ENCODE measurements at places on chromosomes 4 and X.

DNA sequence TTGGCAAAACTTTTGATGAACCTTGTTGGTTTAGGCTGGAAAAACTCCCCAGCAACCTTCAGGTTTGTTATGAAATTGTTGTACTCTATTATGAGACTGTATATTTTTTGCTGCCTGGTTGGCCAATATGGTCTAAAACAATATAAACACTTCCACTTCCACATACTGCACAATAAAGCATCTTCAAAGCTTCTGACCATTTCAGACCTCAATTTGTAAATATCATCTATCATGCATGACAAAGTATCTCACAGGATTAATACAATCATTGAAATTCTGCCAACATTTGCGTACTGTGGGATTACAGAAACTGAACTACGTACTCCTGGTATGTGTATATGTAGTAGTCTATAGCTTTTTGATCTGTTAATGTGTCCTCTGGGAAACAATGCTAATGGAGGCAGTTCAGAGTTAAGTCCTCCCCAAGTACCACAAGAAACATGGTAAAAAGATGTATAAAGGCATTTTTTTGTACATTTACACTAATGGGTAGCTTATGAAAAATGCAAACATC lies 40.4 kb downstream of the GPC4 start:
- DNase-seq, result no peak

DNA sequence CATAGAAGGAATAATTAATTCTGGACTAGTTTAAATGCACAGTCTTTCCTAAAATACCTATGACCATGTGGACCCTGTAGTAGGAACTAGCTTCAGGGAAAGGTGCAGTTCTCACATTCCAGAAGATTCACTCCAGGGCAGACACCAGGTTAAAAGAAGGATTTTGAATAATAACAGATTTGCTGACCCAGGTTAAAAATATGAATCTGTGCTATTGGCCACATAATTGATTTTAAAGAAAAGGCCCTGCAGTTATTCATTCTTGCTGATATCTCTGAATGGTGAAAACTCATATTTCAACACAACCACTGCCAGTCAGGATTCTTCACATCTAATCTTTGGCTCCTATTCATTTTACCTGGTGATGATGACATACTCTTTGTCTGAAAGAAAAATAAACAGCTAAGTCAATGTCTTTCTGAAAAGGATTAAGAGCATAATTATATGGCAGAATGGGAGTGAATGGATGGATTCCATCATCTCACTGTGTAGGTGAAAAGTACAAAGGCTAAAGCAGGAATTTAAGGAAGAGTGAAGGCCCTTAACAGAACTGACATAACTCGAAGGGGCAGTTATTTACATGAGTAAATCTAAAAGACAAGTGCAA lies 432.8 kb downstream of the PDGFC start:
- DNase-seq, result no peak

GRCh38 chr4:80386281-80386886 lies 50.9 kb downstream of the CFAP299 start:
- no peak for DNase-seq

DNA sequence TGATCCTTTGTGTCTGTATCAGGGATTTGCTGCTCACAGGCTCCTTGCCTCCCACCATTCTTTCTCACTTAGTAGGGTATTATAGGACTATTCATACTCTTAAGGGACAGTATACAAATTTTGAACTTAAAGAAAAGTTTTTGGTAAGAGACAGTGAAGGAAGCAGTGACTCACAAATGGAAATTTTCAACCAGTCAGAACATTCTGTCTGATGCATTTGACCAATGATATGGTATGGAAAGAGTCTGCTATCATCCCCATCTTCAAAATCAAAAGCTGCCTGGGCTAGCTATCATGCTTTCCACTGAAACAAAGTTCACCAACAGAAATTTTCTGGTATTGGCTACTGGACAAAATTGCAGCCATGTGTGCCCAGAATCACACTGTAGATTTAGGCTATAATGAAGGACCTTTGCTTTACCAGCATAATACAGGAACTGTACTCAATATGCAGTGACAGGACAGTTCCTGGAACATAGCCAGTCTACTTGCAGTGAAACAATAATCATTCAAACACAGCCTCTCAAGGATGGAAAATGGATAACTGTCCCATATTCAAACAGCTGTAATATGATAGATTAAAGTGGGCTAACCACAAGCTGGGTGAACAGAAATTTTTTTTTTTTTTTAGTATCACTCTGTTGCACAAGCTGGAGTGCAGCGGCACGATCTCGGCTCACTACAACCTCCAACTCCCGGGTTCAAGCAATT lies 109.0 kb upstream of the ACSL4 start:
- DNase-seq, result no peak

DNA sequence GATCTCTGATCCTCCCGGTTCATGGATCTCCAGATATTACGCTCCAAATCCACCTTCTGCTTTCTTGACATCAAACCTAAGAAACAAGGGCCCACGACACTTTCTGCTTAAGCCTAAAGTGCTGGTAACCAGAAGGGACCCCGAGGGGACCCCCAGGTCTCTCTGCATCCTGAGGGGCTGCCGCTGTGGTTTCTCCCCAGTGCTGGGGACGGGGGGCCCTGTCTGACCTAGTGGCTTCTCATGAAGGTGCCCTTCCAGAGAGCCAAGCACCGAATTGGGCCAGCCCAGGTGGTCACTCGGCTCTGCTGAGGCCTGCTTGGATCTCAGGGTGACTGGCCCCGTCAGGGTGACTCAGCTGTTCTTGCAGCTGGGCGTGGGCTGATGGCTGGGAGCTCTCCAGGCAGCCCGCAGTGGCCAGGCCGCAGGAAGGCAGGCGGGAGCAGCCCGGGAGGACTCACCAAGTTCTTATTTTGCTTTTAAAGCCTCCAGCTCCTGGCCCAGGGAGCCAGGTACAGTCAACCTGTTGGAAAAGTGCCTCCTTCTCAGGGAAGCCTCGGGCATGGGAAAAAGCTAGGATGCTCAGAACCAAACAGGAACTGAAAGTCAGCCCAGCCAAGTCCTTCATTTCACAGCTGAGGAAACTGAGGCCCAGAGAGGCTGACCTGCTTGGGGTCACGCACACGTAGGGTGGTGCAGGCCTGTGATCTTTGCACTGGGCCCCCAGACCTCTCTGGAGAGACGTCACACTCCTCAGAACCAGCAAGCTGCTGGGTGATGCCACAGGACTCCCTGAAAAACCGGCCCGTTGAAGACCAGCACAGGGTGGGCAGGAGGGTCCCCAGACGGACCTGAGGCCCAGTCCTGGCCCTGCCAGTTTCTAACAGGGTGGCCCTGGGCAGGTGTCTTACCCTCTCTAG lies 16.7 kb downstream of the BLOC1S4 start:
- no peak for DNase-seq

- DNase-seq, result no peak
Observed at GRCh38 chrX:130245441-130245840, 23.3 kb downstream of the ZNF280C start.

DNA sequence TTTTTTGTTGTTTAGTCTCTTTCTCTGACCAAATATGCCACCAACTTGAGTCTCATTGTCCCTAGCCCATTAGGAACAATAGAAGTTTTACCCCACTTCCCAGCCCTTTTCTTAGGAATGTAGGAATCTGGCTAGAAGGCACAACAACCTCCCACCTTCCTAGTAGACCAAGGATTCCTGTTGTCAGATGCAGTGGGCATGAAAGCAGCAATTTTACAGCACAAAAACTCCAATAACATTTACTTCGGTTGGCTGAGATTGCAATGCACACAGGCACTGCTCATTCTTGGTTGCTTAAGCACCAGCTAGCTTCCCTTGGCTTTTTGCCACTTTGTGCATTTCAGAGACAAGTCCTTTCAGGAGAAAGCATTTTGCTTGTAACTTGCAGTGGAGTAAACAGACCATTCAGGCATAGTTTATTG lies 312.8 kb downstream of the TENM3 start:
- no peak for DNase-seq

- no peak for DNase-seq
Observed at GRCh38 chr4:146640021-146640464, 1.4 kb downstream of the POU4F2 start.

GRCh38 chr4:175127314-175127713 lies 209.2 kb downstream of the ADAM29 start:
- DNase-seq, result no peak

GRCh38 chr4:67659065-67659464 lies 41.9 kb downstream of the UBA6 start:
- DNase-seq, result no peak

- DNase-seq, result no peak
Observed at GRCh38 chr4:51925307-51925706, 82.4 kb downstream of the DCUN1D4 start.

DNA sequence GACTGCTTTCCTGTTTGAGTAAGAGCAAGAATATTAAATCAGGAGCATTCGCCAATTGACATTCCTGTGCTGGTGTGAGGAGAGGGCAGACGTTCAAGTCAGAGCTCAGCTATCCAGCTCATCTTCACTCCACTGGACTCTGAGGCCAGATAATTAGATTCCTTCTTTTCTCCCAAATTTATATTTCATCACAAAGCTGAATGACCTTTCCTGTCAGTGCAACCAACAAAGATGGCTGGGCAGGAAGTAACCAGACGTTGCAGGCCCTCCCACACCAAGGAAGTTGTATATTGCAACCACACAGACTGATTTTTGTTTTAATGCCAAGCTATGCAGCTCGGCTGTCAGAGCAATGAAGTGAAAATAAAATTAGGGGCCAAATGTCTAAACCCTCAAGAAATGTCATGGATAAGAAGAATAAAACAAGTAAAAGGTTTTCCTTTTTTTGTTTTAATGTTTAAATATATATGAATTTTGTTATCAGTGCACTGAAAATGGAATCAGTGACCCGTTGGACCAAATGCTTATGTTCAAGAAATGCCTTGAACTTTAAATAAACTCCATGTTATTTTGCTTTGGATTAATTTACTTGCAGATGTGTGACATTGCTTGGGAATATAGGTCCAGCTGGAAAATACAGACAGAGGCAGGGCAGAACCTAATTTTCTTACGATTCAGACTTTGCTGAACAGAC lies 578.9 kb upstream of the FAT1 start:
- no peak for DNase-seq

- no peak for DNase-seq
Observed at GRCh38 chrX:34943235-34943634, 639 bp downstream of the FAM47B start.

- no peak for DNase-seq
Observed at GRCh38 chrX:150270622-150271021, 92.5 kb upstream of the MAMLD1 start.

- no peak for DNase-seq
Observed at GRCh38 chr4:71449040-71449439, 110.2 kb downstream of the SLC4A4 start.

DNA sequence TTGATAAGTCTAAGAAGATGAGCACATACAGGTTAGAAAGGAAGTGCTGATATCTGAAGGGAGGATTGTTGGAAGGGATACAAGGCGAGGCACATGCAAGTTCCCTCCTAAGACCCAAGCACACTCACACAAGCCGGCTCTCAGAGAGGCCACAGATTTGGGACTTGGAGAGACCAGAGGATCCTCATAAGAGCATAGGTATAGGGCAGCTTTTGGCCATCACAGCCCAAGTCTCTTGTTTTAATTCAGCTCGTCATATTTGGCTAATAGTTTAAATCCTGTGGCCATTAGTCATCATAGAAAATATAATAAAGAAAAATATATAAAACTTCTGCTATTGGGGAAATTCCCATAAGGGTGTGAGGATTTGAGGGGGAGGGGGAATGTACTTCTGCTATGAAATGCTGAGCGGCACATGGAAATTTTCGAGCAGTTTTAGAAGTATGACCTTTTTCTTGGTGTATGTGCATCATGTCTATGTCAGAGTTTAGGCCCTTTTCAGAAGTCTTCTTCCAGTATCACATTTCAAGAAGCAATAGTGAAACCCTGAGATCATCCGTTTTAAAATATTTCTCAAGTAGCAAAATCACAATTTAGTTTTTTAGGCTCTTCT lies 97.7 kb downstream of the NFKB1 start:
- DNase-seq, result peak; percentile 36

GRCh38 chr4:103375278-103375677 lies 177.1 kb upstream of the CENPE start:
- DNase-seq, result no peak

DNA sequence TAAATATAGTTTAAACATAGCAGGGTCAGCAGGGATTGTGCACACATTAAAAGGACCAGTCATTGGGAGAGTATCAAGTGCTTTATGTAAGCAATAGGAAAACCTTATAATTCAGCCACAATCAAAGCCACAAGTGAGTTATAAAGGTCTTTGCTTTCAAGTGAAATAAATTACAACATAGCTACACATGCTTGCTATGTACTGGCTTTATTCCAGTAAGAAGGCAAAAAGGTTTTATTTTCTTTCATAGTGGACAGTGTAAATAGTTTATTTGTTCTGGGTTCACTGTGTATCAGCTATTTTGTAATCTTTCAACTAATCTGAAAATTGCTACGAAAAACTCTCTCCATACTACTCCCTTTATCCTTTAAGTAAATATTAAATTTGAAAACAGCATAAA lies 691.4 kb downstream of the PCDH7 start:
- no peak for DNase-seq

- DNase-seq, result no peak
Observed at GRCh38 chr4:102775805-102776204, 15.0 kb upstream of the MANBA start.

DNA sequence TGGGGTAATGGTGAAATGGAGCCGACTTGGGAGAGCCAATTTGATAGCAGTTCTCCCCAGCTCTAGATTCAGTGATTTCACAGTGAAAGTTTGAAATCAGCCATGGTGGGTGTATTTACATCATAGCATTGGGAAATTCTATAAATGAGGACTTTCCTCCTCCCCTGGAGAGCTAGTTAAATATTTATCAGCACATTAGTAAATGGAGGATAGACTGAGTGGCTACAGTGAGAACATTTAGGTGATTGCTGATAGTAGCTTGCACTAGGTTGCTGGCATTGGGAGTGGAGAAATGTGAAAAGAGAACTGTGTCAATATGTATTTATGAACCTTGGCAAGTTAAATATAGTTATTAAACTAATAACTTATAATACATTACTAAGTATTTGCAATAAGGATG lies 347.3 kb downstream of the CCSER1 start:
- no peak for DNase-seq

DNA sequence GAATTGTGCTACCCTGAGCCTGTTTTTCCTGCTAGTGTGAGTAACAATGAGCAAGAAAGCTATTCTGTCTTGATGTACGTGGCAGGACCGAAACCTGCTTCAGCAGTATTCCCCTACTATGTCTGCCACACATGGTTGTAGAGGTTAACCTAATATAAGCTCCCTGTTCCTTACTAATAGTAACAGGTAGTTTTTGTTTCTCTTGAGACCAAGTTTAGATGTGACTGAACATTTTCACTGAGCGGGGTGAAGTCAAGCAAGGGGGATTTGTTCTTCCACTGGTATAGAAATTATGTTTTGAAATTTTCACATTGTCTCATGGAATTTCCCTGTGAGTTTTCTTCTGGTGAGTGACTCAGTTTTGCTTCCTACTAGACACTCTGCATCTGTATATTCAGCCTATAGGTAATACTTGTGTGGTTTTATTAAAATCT lies 37.3 kb downstream of the RRAGB start:
- peak; percentile 13 for DNase-seq

- no peak for DNase-seq
Observed at GRCh38 chr4:107682306-107682705, 37.7 kb downstream of the PAPSS1 start.

DNA sequence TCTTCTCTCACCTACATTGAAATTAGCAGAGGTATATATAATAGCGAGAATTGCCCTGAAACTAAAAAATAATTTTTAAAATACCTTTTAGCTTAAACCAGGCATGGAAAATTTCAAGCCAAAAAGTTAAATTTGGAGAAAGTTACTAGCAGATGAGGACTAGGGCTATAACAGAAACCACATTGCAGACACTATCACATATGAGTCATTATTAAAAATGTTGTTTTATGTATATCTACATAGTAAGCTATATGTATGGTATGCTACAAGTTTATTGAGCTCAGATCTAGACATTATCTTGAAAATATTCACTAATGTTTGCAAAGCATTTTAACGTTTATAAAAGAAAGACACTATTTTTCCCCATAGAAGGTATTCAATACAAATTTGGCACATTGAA lies 147.8 kb downstream of the PAPSS1 start:
- DNase-seq, result no peak

Measured in stimulated activated CD4-positive, alpha-beta T cell treated with anti-CD3 and anti-CD28 coated beads, Interleukin-15, amount 100 ng/mL, for 24 hours (primary cell).